Naive thymus-derived CD4-positive, alpha-beta T cell (primary cell): ENCODE measurements at places on chromosomes 2 and 18. TPM values are rescaled to one million over a fixed set of nuclear protein-coding genes. Genes with fewer than 3 reads are reported as not detected.

Gene LIMS4
- polyA plus RNA-seq = 2.6 TPM

Gene CCL20
- polyA plus RNA-seq = not detected

Gene DES
- polyA plus RNA-seq = not detected

Gene REG3A
- polyA plus RNA-seq = not detected

Gene GKN2
- polyA plus RNA-seq = not detected

- no peak overlapping the region for H3K27ac ChIP-seq
- H3K36me3 ChIP-seq = no peaks in the 10 kb centered on the region
- H3K27me3 ChIP-seq = no peaks in the 10 kb centered on the region
These were observed 7.5 kb downstream of the CHRNA1 start for GRCh38 chr2:174756743-174757142.

DNA sequence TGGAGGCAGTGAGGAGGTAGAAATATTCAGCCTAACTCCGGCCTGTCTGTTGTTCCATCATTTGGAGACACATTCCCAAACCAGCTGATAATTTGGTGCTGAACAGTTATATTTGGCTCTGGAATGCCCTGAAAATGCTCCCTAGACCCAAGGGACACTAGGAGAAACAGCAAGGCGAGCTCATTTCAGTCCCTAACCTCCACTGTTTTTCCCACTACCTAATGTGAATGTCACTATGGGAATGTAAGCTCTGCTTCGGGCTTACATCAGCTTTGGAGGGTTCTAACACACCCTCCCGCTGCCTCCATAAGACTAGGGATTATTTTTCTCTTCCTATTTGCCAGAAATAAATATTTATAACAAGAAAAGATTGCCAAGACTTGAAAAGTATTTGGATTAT, 103.5 kb downstream of the ANTXR1 start:
- H3K27ac ChIP-seq = no peak overlapping the region
- no peaks in the 10 kb centered on the region for H3K4me1 ChIP-seq
- H3K27me3 ChIP-seq = no peaks in the 10 kb centered on the region
- no peaks in the 10 kb centered on the region for H3K36me3 ChIP-seq

- H3K36me3 ChIP-seq = no peaks in the 10 kb centered on the region
- DNase-seq = no peak
- H3K27ac ChIP-seq = no peak overlapping the region
- H3K4me3 ChIP-seq = no peak overlapping the region
These were observed 71.8 kb downstream of the NUP35 start for GRCh38 chr2:183195998-183196409.

- no peaks in the 10 kb centered on the region for H3K27me3 ChIP-seq
- H3K36me3 ChIP-seq = no peaks in the 10 kb centered on the region
- no peak overlapping the region for H3K27ac ChIP-seq
- DNase-seq = no peak
- no peaks in the 10 kb centered on the region for H3K4me1 ChIP-seq
- H3K4me3 ChIP-seq = no peak overlapping the region
These were observed 333.4 kb upstream of the KCNH7 start for GRCh38 chr2:163171786-163172530.

GRCh38 chr2:120659275-120659977, 76.2 kb upstream of the GLI2 start:
- H3K27ac ChIP-seq = no peak overlapping the region
- no peak overlapping the region for H3K4me3 ChIP-seq
- no peaks in the 10 kb centered on the region for H3K36me3 ChIP-seq
- no peaks in the 10 kb centered on the region for H3K4me1 ChIP-seq
- no peak for DNase-seq
- no peaks in the 10 kb centered on the region for H3K27me3 ChIP-seq
